ENCODE measurements at places on chromosomes 7 and 10. TPM values are rescaled to one million over a fixed set of nuclear protein-coding genes. Genes with fewer than 3 reads are reported as not detected.

STEAP4 gene
- not detected for total RNA-seq

HMX2 gene
- 0.61 TPM for total RNA-seq

NUPR2 gene
- not detected for total RNA-seq

AEBP1 gene
- total RNA-seq = not detected

TMEM120A gene
- 13.5 TPM for total RNA-seq

BLNK gene
- total RNA-seq = not detected

GRCh38 chr7:34157137-34157536 is 251.8 kb downstream of the BMPER start:
- H3K4me3 ChIP-seq = no peak overlapping the region
- H3K27ac ChIP-seq = no peak overlapping the region
- H3K4me1 ChIP-seq = no peaks in the 10 kb centered on the region
- H3K36me3 ChIP-seq = no peaks in the 10 kb centered on the region
- no peak for DNase-seq
- H3K27me3 ChIP-seq = no peaks in the 10 kb centered on the region

DNA sequence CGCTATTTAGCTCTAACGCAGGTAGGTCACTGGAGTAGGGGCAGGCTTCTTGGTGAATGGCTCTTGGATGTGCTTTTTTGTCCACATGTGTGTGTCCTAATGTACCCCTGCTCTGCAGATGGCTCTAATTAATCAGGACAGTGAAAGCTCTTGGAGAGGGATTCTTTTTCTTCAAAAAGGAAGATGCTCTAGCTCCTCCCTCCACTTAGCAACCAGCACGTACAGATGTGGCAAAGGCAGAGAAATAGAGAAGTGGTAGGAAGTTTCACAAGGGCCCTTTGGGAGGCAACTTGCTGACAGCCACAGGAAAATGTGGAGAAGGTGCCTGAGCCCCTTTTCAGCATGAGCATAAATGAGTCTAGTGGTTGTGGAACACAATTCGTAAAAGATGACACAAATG is 221.7 kb downstream of the PLXNA4 start:
- H3K27me3 ChIP-seq = 0 out of 2 replicates have a peak, but pooled peaks cover under 1% of the 10 kb centered on the region
- no peak overlapping the region for H3K4me3 ChIP-seq
- no peaks in the 10 kb centered on the region for H3K36me3 ChIP-seq
- H3K4me1 ChIP-seq = no peaks in the 10 kb centered on the region
- no peak overlapping the region for H3K27ac ChIP-seq

DNA sequence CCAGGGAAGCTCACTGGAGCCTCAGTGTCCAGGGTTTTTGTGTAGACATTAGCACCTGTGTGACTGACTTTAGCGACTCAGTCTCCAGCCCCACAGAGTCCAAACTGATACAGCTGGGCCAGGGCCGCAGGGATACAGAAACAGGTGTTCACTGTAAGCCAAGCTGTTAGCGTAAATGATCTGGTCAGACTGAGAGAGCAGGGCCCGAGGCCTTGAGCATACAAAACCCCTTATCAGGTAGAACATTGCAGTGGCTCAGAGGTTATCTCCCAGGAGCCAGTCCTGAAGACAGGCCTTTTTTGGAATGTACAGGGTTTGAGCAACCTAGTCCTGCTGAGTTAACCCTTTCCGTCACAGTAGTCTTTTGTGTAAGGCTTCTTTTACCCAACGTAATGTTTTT is 25.0 kb downstream of the LHPP start:
- no peaks in the 10 kb centered on the region for H3K4me1 ChIP-seq
- H3K4me3 ChIP-seq = no peak overlapping the region
- H3K27ac ChIP-seq = no peak overlapping the region
- DNase-seq = no peak

GRCh38 chr10:50575477-50576244 is 48.1 kb downstream of the SGMS1 start:
- no peaks in the 10 kb centered on the region for H3K36me3 ChIP-seq
- H3K27ac ChIP-seq = no peak overlapping the region
- no peaks in the 10 kb centered on the region for H3K27me3 ChIP-seq

- H3K4me1 ChIP-seq = peaks cover 9% of the 10 kb centered on the region
- no peak for DNase-seq
- H3K27me3 ChIP-seq = no peaks in the 10 kb centered on the region
- H3K4me3 ChIP-seq = no peak overlapping the region
- H3K36me3 ChIP-seq = no peaks in the 10 kb centered on the region
Measured at GRCh38 chr7:140661124-140661523, 11.6 kb upstream of the ADCK2 start.

- no peak overlapping the region for H3K4me3 ChIP-seq
- no peak overlapping the region for H3K27ac ChIP-seq
- no peaks in the 10 kb centered on the region for H3K36me3 ChIP-seq
- H3K4me1 ChIP-seq = no peaks in the 10 kb centered on the region
- no peak for DNase-seq
Measured at GRCh38 chr10:70906031-70906783, 17.8 kb upstream of the PCBD1 start.

DNA sequence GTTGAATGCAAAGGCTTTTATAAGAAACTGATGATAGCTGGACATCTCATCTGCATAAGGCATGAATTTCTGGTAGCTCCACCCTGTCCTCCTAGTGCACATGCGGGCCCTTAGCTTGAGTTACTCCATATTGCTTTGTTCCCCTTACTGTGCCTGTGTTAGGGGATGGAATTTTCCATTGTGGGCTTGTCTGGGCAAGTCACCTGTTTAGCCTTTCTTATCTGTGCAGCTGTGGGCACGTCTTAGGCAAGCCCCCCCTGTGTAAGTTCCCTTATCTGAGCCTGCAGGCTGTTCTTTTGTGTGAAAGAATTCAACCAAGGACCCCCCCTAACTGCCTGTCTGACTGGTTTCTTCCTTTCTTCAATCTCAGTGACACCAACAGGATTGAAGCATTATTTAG is 14.5 kb upstream of the CROT start:
- H3K27me3 ChIP-seq = no peaks in the 10 kb centered on the region

DNA sequence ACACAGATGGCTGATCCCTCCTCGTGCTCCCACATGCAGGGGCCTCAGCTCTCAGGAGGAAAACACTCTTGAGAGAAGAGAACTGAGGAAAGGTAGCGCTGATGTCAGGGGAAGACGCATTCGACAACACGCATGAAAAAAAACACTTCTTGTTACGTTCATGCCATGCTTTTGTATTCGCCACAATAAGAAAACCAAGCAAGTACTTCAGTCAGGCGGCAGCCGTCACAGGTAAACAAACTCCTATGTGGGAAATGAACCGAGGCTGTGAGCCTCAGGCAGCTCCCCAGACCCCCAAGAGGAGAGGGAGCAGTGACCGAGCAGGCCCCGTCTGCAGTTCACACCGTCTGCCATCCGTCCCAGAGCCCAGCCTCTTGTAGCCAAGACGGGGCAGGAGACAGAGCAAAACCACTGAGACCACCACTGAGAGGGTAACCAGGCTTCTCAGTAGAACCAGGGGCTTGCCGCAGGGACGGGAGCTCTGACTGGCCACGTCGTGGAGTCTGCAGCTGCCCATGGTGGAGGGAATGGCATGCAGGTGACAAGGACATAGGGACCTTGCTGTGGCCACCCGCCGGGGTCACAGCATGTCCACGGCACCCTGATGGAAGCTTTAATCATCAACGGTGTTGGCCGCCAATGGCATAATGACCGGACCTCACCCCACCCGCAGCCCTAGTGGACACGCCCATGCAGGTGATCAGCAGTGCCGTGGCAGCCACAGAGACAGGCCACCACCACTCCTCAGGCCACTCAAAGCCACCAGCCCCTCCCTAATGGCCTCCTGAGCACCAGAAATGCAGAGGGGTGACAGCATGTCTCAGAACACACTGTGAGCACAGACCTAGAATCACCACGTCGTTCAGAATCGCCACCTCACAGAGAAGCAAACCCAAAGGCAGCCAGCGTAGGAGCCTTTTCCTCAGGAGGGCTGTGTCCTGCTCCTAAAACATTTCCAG is 304.3 kb downstream of the PTPRN2 start:
- H3K4me3 ChIP-seq = no peak overlapping the region
- H3K27me3 ChIP-seq = no peaks in the 10 kb centered on the region
- no peak overlapping the region for H3K27ac ChIP-seq
- no peaks in the 10 kb centered on the region for H3K4me1 ChIP-seq

DNA sequence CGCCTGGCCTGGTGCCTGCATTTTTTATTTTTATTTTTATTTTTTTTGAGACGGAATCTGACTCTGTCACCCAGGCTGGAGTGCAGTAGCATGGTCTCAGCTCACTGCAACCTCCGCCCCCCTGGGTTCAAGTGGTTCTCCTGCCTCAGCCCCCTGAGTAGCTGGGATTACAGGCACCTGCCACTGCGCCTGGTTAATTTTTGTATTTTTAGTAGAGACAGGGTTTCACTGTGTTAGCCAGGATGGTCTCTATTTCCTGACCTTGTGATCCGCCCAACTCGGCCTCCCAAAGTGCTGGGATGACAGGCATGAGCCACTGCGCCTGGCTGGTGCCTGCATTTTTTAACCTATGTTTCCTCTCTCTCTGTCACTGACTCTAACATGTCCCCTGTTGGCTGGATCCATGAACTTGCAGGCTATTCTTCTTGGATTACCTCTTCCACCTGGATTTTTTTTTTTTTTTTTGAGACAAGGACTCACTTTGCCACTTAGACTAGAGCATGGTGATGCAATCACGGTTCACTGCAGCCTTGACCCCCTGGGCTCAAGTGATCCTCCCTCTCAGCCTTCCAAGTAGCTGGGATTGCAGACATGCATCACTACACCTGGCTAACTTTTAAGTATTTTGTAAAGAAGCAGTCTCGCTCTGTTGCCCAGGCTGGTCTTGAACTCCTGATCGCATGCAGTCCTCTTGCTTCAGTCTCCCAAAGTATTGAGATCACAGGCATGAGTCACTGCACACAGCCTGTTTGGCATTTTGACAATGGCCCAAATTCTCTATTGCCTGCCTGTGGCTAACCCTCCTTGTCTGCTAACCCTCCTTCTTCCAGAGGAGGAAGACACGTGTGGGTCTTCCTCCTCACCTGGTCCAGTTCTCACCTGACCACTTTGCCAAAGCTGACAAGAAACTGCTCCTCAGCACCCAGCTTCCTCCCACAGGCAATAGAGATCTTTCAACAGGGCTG is 23.0 kb upstream of the PRPF18 start:
- no peak for DNase-seq
- H3K4me1 ChIP-seq = no peaks in the 10 kb centered on the region
- no peaks in the 10 kb centered on the region for H3K36me3 ChIP-seq
- no peak overlapping the region for H3K4me3 ChIP-seq
- 0 out of 2 replicates have a peak, but pooled peaks cover 7% of the 10 kb centered on the region for H3K27me3 ChIP-seq

DNA sequence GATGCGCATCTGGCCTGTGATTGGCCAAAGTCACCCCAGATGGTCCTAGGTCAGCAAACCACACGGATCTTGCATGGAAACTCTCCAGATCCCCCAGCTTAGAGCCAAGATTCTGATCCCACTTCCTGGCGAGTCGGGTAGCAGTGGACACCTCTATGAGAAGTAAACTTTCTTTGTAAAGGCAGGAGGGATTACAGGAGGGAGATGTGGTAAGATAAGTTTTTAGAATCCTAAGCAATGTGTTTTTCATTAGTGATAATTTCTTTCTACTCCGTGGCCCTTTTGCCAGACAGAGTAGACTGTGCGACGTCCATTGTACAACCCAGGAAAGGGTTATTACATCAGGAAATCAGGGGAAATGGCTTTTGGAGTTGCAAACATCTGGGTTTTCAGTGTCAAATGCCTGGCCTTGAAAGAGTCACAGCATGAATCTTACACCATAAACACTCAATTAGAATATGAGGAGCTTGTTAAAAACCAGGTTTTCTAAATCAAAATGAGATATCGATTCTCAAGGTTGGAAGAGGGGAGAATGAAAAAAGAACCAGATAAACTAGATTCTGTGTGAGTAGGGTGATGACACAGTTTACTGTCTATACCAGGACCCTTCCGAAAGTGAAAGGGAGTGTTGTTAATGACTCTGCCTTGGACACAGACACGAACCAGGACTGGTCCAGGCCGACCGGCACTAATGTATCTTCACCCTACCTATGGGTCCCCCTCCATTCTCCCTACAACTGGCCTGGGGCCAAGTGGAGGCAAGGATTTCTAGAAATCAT is 61.9 kb upstream of the WAC start:
- no peak overlapping the region for H3K4me3 ChIP-seq
- no peaks in the 10 kb centered on the region for H3K36me3 ChIP-seq
- DNase-seq = no peak
- H3K27ac ChIP-seq = no peak overlapping the region

- no peaks in the 10 kb centered on the region for H3K27me3 ChIP-seq
- no peak for DNase-seq
- H3K27ac ChIP-seq = no peak overlapping the region
- no peaks in the 10 kb centered on the region for H3K36me3 ChIP-seq
- no peak overlapping the region for H3K4me3 ChIP-seq
- no peaks in the 10 kb centered on the region for H3K4me1 ChIP-seq
Measured at GRCh38 chr7:45592230-45592991, 18.2 kb downstream of the ADCY1 start.

- no peaks in the 10 kb centered on the region for H3K36me3 ChIP-seq
- H3K27me3 ChIP-seq = no peaks in the 10 kb centered on the region
- H3K4me3 ChIP-seq = no peak overlapping the region
- no peak for DNase-seq
- no peaks in the 10 kb centered on the region for H3K4me1 ChIP-seq
- no peak overlapping the region for H3K27ac ChIP-seq
Measured at GRCh38 chr7:88457320-88457719, 150.6 kb upstream of the STEAP4 start.

DNA sequence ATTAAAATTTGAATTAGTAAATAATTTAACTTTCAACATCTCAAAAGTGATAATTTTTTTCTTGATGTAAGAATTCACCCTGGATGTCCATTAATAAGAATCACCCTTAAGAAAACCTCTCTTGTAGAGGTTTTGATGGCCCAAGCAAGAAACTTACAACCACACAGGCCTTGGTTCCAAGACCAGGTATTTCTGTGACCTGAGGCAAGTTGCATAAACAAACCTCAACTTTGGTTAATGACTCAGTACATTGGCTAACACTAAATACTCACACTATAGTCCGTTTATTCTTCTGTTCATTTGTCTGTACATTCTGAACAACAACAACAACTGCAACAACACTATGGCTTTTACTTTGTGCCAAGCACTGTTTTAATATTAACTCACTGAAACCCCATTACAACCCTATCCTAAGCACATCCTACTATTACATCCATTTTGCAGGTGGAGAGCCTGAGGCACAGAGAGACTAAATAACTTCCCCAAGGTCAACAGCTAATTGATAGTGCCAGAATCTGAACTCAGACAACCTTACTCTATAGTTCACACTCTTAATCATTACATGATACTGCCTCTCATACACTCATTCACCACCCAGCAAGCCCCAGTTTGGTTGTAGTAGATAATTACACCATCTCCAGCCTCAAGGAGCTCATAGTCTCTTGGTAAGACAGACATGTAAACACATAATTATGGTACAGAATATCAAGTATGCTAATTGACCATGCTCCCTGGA is 6.6 kb downstream of the ANK3 start:
- H3K27me3 ChIP-seq = no peaks in the 10 kb centered on the region
- DNase-seq = no peak
- peaks cover 26% of the 10 kb centered on the region for H3K4me1 ChIP-seq
- H3K36me3 ChIP-seq = no peaks in the 10 kb centered on the region
- H3K4me3 ChIP-seq = no peak overlapping the region
